ENCODE measurements at places on chromosomes 3 and 15.

DNA sequence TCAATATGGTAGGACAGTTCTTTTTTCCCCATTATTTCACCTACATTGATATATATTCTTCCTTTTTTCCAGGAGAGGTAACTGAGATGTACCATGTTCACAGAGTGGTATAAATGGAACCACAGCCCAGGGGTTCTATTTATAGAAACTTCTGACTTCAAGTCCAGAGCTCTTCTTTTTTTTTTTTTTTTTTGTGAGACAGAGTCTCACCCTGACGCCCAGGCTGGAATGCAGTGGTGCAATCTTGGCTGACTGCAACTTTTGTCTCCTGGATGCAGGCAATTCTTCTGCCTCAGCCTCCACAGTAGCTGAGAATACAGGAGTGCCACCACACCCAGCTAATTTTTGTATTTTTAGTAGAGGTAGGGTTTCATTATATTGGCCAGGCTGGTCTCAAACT, 267.1 kb upstream of the TPRG1 start:
- DNase-seq = no peak

DNA sequence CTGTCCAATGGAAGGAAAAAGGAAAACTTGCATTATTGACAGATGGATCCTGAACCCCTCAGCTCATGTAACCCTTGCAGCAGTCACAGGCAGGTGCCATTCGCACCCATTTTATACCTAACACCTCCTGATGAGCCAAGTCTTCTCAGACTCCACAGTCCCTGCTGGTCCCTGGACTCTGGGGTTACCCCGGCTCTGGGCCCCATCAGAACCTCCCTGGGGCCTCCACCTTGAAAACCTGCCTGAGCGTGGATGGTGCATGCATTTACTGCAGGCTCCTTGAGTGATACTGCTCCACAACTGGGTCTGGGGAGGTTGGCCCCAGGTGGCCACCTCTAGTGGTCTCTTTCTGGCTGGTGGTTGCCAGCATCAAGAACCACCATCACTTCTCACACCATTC, 15.9 kb upstream of the DOCK3 start:
- DNase-seq = no peak

- no peak for DNase-seq
Measured at GRCh38 chr15:101210466-101210865, 41.4 kb downstream of the CHSY1 start.

- DNase-seq = no peak
Measured at GRCh38 chr3:62481962-62482361, 108.6 kb upstream of the FEZF2 start.

DNA sequence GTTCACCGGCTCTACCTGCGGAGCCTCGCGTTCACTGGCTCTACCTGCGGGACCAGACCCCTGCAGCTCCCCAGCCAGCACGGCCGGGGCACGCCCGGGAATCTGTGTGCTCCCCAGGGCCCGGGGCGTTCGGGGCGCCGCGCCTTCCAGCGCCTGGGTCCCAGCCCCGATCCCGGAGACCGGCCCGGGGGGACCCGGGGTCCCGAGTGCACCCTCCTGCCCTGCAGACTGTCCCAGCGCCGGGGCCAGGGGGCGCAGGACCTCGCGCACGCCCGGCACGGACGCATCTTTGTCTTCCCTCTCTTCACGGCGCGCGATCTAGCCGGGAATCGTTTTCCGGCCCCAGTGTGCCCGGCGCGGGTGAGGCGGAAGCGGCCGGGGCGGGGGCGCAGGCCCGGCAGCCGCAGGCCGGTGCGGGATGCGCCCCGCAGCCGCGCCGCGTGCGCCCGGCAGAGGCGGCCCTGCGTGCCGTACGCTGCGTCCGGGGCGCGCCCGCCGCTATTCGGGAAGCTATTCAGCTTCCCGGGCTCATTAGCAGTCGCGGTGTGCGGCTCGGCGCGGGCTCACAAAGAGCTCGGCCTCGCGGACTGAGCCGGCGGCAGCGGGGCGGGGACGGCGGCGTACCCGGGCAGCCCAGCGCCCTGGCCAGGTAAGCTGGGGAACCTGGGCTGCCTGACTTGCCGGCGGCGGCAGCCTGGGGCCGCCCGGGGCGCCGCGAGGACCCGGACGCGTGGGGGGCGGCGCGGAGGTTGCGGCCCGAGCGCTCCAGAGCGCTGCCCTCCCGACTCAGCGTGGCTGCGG, at the start of gene APBA2:
Gene APBA2, plus strand, starts transcription at position 345 of the 801 bp plus-strand sequence. CDS start 167,911 bp downstream, outside the sequence.
- no peak for DNase-seq

DNA sequence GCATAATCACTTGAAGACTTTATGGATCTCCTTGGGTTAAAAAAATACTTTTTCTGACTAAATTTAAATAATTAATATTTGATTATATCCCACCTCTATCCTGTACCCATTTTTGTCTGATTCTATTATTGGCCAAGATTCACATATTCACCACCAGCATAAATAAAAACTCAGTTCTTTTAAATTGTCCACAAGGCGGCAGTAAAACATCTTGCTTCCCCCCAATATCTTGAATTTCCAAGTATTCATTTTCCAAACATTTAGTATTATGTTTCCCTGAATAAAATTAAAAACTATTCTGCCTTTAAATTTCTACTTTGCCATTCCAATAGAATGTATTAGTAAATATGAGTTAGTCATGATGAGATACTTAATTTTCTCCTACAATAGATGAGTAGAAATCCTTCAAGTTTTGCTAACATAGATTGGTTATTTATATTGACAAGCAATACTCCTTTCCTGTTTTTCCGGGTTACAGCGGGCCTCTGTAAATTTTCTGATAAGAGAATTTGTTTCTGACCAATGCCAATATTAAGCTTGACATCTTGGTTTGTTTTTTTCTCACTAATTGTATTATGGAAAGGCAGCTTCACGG, 218.7 kb upstream of the MDFIC2 start:
- DNase-seq = no peak

All from activated B cell treated with CpG ODN at 0.5 μM for 24 hours (primary cell).